Colonic mucosa (tissue), 4 donors: ENCODE measurements at places on chromosomes 7 and 10. TPM values are rescaled to one million over a fixed set of nuclear protein-coding genes. Genes with fewer than 3 reads are reported as not detected.

Gene CFAP70
- total RNA-seq = 0.64 TPM

GRCh38 chr7:101156277-101156676 lies 2.0 kb downstream of the AP1S1 start:
- no peak overlapping the region for H3K4me3 ChIP-seq
- H3K27ac ChIP-seq = no peak overlapping the region
- H3K36me3 ChIP-seq = peaks cover 7% of the 10 kb centered on the region
- no peak for DNase-seq
- no peaks in the 10 kb centered on the region for H3K4me1 ChIP-seq
- no peaks in the 10 kb centered on the region for H3K27me3 ChIP-seq

- no peaks in the 10 kb centered on the region for H3K36me3 ChIP-seq
- peaks cover 7% of the 10 kb centered on the region for H3K4me1 ChIP-seq
- H3K27me3 ChIP-seq = no peaks in the 10 kb centered on the region
These were observed 389.0 kb upstream of the PODXL start for GRCh38 chr7:131945313-131945911.

DNA sequence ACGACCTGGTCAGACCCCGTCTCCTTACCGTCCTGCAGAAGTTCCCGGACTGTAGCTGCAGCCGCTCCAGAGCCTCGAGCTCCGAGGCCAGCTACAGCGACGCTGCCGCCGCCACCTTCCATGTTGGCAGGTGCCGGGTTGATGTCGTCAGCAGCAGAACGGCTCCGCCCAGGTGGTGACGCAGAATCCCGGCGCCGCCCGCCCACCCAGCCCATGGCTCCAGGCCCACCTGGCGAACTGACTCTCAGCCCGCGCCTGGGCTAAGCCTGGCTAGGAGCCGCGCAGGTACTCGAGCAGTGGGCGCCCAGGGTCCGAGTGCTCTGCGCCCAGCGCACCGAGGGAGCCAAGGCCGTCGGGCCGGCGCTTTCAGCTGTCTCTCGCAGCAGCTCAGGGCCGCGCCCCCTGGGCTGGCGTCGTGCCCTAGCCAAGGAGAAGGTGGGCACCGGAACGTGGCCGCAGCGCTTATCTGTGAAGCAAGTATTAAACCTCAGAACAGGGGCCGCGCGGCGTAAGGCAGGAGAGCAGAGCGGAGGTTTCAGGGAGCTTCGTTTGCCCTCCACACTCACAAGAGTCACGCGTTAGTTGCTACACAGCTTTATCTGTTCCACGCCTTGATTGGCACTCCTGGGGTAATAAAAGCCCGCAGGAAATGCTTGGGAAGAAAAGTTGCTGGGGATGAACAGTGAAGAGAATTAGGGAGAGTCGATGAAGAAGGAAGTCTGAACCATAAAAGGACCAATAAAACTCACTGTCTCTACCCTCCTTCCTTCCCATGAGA lies at the start of the genes COG5 and DUS4L:
COG5 (minus strand) TSS at position 146 of the 778 bp plus-strand sequence; CDS start at position 122, 24 bp downstream.
DUS4L (plus strand) TSS at position 197 of the 778 bp plus-strand sequence. CDS start 3,100 bp downstream, outside the sequence.
- no peaks in the 10 kb centered on the region for H3K27me3 ChIP-seq
- H3K4me3 ChIP-seq = peak within 1 kb of the TSS; percentile 78
- H3K27ac ChIP-seq = peak within 1 kb of the TSS; percentile 95
- H3K4me1 ChIP-seq = no peaks in the 10 kb centered on the region
- H3K36me3 ChIP-seq = no peaks in the 10 kb centered on the region

DNA sequence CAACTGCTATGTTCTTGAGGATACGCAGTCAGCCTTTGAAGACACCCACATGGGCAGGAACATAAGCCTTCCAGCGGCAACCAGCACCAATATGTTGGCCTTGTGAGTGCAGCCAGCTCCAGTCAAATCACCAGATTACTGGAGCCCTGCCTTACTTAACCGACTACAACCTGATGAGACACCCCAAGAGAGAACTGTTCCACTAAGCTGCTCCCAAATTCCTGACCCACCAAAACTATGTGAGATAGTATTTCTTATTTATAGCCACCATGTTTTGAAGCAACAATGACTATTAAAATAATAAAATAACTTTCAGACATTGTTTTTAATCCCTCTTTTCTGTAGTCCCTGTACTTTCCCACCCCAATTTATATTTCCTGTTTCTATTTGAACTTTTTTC lies 179.6 kb downstream of the ADK start:
- H3K27ac ChIP-seq = no peak overlapping the region
- H3K4me3 ChIP-seq = no peak overlapping the region
- H3K4me1 ChIP-seq = no peaks in the 10 kb centered on the region
- H3K36me3 ChIP-seq = no peaks in the 10 kb centered on the region
- no peak for DNase-seq

- peak overlapping the region; percentile 31 for H3K27ac ChIP-seq
- peak; percentile 60 for DNase-seq
- H3K36me3 ChIP-seq = no peaks in the 10 kb centered on the region
- H3K4me1 ChIP-seq = no peaks in the 10 kb centered on the region
- H3K27me3 ChIP-seq = no peaks in the 10 kb centered on the region
- H3K4me3 ChIP-seq = peak overlapping the region; percentile 24
These were observed 110.6 kb upstream of the EFCAB10 start for GRCh38 chr7:105691680-105692564.
